ENCODE measurements at places on chromosomes 12 and 14. TPM values are rescaled to one million over a fixed set of nuclear protein-coding genes. Genes with fewer than 3 reads are reported as not detected.

The MGP gene
- total RNA-seq, result 0.26 TPM

DNA sequence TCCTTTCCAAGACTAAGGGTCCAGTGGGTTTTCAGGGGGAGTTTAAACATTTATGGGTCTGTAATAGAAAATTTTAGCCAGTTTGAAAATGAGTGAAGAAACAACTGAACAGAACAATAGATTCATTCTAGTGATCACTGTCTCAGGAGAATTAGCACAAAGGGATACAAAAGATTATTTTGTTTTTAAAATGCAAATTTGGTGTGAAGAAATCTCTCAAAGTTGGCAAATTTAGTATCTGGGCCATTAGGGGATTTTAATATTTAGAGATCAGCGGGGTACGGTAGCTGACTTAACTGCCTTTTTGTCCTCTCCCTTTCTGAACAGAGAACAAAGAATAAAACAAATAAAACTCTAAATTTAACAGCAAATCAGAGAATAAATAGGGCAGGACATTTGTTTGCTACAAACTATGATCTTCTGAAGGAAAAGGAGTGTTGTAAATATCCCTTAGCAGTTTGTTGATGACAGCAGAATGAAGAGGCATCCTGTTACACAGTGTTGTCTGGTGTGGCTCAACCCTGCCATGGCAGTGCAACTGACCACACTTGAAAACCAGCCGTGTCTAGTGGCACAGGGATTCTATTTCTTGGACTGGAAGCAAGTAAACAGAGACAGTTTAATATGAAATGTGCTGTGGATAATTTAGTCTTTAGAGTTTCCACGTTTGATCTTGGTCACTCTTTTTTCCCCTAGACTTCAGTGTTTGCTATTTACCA, 46.3 kb upstream of the LRTM2 start:
- DNase-seq, result no peak

GRCh38 chr12:109461846-109462756, 15.0 kb downstream of the KCTD10 start:
- DNase-seq, result peak; percentile 51

The RPS29 gene
- 2,246 TPM for total RNA-seq

- no peak for DNase-seq
These were observed 475.0 kb downstream of the GLT1D1 start for GRCh38 chr12:129328235-129328634.

DNA sequence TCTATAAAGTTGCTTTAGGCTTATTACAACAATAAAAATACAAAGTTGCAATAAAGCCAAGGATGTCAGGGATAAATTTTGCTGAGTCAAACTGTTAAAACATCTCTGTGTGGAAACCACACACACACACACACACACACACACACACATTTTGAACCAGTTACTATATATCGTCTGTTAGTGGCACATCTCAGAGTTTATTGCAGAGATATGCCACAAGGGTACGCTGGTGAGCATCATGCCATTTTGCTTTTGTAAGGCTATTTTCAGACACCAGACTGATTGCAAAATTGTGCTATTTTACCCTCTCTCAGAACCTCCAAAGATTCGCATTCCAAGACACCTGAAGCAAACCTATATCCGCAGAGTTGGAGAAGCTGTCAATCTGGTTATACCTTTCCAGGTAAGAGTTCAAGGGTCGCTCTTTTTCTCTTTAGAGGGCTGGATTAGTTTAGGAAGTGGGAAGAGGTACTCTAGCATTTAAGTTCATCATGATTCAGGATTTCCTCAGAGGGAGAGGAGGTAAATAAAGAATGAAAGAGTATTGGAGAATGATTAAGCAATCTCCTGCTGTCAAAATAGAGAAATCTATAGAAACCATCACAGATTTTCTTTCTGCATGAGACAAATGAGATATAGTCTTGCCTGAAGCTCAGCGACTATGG, 27.3 kb upstream of the CHPT1 start:
- DNase-seq, result peak; percentile 42

GRCh38 chr12:70330158-70330557, 35.9 kb upstream of the KCNMB4 start:
- DNase-seq, result no peak

The KRT2 gene
- not detected for total RNA-seq

The APOF gene
- not detected for total RNA-seq

- no peak for DNase-seq
These were observed 13.3 kb downstream of the SELPLG start for GRCh38 chr12:108620236-108620879.

The FAM90A1 gene
- total RNA-seq, result not detected

The SLC39A2 gene
- not detected for total RNA-seq

Data from endothelial cell (in vitro differentiated cells).